ENCODE measurements at places on chromosomes 3 and 15. TPM values are rescaled to one million over a fixed set of nuclear protein-coding genes. Genes with fewer than 3 reads are reported as not detected.

The AGBL1 gene
- total RNA-seq: not detected

The MNS1 gene
- 8.3 TPM for total RNA-seq

The MESP1 gene
- 6.0 TPM for total RNA-seq

The ROBO2 gene
- total RNA-seq: 2.7 TPM

The ROPN1 gene
- 3.0 TPM for total RNA-seq

The GPR156 gene
- 0.37 TPM for total RNA-seq

The RPP25 gene
- total RNA-seq: 33.1 TPM

The NOX5 gene
- total RNA-seq: 0.11 TPM

The STAC gene
- 7.3 TPM for total RNA-seq

The CLEC3B gene
- 0.21 TPM for total RNA-seq

The IL5RA gene
- not detected for total RNA-seq

The PPP2R3A gene
- 14.6 TPM for total RNA-seq

The ATP10A gene
- total RNA-seq: 9.6 TPM

The SCG3 gene
- total RNA-seq: not detected

The ANKRD34C gene
- not detected for total RNA-seq

The SLC33A1 gene
- 20.1 TPM for total RNA-seq

The CLDN1 gene
- total RNA-seq: 2.2 TPM

The SERPINI2 gene
- not detected for total RNA-seq

The WNT5A gene
- total RNA-seq: 31.9 TPM

Measured in A375 (cell line).